K562 (cell line): ENCODE measurements at places on chromosomes 6 and 20.

DNA sequence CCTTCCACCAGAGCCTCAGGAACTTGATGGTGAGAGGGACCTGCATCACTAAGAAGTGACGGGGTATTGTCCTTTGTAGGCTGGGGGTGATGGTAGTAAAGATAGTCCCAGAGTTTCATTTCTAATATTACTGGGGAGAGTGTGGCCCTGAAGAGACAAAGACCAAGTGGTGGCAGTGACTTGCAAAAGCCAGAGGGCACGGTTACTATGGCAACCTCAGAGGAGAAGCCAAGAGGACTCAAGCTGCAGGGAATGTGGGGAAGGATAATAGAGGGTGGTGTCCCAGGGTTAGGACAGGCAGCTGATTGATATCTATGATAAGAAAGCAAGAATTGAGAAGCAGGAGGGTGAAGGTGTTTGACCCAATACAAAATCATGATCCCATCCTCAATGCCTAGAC lies 42.5 kb downstream of the HLA-G start:
- DNase-seq, result no peak

- DNase-seq, result no peak
Observed at GRCh38 chr6:159261995-159262394, 92.8 kb downstream of the FNDC1 start.

GRCh38 chr6:75850026-75850833 lies 101.2 kb downstream of the MYO6 start:
- no peak for DNase-seq

- DNase-seq, result no peak
Observed at GRCh38 chr6:137056121-137056880, 11.5 kb upstream of the IL20RA start.

DNA sequence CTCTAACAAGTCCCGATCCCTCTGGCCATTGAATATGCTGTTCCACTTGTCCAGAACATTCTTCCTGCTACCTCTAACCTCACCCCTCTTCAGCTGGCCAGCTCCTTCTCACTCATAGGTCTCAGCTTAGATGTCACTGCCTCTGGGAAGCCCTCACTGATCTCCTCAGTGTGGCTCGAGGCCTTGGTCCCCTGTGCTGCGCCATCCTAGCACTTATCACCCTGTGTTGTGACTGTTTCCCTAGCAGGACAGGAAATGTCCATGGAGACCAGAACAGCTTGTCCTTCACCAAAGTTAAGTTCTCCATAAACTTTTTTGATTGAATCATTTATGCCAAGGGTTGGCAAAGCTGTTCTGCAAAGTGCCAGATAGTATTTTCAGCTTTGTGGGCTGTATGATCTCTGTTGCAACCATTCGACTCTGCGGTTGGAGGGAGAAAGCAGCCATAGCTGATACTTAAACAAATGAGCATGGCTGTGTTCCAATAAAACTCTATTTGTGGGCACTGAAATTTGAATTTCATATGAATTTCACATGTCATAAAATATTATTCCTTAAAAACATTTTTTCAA lies 6.5 kb upstream of the BNIP5 start:
- no peak for DNase-seq

DNA sequence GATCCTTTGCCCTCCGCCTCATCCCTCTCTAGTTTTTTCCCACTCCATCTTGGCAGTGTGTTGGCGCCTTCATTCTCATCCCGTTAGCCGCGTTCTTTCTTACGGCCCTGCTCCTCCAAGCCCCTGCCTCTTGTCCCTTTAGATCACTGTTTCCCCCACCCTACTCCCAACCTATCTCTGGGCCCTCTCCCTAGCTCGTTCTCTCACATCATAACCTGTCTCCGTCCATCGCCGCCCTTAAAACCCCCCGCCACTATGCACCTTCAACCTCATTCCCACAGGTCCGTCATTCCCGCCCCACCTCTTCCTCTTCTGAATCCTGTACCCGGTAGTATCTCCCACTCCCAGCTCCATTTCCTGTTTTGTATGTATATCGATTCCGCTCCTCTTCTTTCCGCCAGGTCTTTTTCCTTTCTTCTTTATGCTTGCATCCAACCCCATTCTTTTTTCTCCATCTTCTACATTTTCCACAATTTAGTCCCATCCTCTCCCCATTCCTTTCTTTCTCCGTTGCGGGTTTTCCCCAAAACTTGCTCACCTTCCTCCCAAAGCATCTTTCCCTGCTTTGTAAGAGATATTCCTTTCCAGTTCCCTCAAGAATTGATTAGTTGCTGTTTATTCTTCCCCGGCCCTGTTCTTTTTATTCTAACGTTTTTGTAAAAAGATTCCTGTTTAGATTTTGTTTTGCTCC lies 671 bp downstream of the EFHC1 start:
- DNase-seq, result no peak

DNA sequence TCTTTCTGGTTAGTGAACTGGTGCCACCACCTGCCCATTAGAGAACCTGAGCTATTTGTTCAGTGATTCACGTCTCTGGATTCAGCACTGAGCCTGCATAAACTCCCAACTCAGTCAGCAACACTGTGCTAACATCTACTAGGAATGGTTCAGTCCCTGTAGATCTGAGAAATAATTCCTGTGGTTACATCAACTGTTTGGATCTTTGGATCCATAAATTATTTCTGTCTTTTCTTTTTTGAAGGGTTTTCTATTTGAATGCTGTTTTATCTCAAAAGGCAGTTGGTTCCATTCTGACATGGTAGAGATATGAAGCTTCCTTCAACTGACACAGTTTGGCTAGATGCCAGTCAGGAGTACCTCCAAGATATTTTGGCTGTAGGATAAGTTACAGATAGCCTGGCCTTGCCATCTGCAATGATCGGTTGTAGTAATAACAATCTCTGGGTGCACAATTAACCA lies 125.9 kb downstream of the TRMT11 start:
- no peak for DNase-seq

- no peak for DNase-seq
Observed at GRCh38 chr6:44806656-44807055, 419.1 kb downstream of the CDC5L start.

DNA sequence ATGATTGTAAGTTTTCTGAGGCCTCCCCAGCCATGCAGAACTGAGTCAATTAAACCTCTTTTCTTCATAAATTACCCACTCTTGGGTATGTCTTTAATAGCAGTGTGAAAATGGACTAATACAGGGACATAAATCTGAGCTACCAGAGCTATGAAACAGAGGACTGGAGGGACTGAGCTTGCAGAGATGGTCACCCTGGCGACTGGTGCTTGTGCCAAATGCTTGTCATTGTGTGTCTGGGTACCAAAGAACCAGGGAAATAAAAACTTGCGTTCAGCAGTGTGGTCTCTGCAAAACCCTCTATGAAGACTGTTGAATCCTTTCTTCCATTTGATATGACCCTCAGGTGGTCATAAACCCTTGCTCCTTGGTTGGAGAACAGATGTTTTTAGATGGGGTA lies 105.1 kb upstream of the PRL start:
- DNase-seq, result no peak
